ENCODE measurements at places on chromosomes 3 and 15.

GRCh38 chr3:129536804-129537203 lies 6.2 kb upstream of the H1-8 start:
- no peak for DNase-seq

DNA sequence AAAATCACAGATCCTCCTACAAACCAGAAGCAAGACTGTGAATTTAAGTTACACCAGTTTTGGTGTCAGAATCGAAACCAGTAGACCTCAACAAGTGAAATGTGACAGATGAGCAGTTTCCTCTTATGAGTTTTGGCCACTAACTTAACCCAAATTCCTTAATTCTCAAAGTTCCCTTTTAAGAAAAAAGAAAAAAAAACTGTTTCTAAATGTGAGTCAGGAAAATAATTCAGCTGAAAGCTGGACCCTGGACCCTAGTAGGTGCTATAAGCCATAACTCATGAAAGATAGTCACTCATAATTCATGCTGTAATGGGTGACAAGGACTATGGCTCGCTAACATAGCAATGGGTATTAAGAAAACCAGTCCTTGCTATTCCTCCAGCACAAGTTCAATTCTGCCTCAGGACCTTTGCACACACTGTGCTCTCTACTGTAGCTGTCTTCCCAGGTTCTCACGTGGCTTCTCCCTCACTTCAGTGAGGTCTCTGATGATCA lies 9.0 kb upstream of the THRB start:
- no peak for DNase-seq

DNA sequence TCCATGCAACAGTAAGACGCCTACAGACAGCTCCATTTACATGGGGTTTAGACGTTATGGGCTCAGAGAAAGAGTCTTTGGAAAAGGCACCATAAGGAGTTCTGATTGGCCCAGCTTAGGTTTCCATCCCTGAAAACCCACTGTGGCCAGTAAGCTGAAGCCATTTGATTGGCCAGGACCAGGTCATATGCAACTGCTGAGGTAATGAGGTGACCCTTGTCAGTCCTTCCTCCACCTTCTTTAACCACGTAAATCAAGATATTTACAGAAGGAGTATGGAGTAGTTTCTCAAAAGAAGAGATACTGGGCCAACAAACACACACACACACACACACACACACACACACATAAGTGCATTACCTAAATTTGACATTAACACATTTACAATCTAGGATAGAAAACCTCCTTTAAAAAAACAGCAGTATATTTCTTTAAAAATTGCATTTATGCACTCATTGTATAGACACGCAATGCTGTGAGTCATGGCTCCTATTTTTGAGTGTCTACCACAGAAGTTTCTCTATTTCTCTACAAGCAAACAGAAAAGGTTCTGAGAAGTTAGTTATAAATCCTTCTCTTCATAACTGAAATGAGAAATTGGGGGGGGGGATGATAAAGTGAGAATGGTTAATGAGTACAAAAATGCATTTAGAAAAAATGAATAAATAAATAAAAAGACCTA lies 16.3 kb upstream of the MB21D2 start:
- DNase-seq, result no peak

DNA sequence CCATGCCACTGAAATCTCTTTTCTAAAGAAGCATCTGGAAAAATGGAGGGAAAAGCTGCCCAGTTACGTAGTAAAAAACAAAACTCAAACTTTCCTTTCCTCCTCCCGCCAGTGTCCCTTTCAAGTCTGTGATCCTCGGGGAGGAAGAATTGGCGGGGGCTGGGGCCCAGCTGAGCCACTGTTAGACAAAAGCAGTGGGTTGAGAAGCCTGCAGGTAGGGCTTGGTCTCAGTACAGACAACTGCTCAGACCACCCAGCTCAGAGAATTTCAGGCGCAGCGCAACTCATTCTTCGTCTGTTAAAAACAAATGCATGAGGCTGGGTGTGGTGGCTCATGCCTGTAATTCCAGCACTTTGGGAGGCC lies 117.1 kb downstream of the MYLK start:
- DNase-seq, result no peak

GRCh38 chr3:192916371-192917027 lies 1.2 kb downstream of the MB21D2 start:
- peak; percentile 82 for DNase-seq

GRCh38 chr3:19116239-19116638 lies 32.1 kb upstream of the KCNH8 start:
- DNase-seq, result no peak

DNA sequence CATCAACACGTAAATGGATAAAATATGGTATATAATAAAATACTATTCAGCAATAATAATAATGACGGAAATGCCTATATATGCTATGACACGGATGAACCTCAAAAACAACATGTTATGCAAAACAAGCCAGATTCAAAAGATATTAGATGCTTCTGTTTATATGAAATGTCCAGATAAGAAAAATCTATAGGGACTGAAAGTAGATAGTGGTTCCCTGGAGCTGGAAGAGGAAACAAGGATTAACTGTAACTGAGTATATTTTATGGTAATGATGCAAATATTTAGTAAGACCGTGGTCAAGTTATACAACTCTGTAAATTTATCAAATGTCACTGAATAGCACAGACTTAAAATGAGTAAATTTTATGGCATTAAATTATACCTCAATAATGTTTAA lies 25.8 kb upstream of the WDR49 start:
- no peak for DNase-seq

GRCh38 chr15:78085928-78086327 lies 6.4 kb upstream of the SH2D7 start:
- DNase-seq, result no peak

DNA sequence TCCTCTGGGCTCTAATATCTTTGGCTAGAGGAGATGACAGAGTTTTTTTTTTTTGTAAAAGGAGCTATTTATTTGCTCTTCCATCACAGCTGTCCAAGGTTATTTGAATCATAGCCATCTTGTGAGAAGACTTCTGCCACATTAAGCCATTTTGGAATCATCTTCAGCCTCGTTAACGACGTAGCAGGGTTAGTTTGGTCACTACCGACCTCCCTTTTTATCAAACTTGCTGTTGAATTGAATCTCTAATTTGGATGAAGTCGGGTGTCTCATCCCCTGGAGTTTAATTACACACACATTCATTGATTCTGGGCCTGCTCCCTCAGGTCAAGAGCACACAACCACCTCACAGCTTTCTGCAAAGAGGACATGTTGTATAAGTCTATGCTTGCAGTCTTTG lies 238.7 kb downstream of the CPNE4 start:
- no peak for DNase-seq

- no peak for DNase-seq
Measured at GRCh38 chr3:194095464-194095863, 40.5 kb upstream of the HES1 start.

DNA sequence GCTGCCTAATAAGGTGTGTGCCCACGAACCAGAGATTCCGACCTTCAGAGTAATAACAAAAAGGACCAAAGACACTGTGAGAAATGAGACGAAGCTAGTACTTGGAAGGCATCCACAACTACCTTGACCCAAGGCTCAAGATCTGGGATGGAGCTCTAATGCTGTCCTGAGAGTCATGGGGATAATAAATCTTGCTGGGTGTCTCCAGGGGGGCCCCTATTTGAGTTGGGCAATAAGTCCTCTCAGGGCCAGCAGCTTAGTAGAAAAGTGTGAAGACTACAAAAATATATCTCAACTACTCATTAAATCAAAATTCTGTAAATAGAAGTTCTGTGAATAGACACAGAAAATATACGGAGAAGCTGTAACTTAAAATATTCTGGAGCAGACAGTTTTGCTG lies 2.9 kb upstream of the NDN start:
- no peak for DNase-seq

DNA sequence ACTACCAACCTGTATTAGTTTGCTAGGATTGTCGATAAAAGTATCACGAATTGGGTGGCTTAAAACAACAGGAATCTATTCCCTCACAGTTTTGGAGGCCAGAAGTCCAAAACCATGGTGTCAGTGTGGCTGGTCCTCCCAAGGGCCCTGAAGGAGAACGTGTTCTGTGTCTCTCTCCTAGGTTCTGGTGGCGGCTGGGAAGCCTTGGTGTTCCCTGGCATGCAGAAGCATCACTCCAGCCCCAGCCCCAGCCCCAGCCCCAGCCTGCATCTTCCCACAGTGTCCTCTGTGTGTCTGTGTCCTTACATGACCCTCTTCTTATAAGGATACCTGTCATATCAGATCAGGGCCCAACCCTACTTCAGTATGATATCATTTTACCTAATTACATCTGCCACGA lies 272.5 kb upstream of the LYSMD4 start:
- no peak for DNase-seq

- DNase-seq, result no peak
Measured at GRCh38 chr3:90221900-90222299, 1114.5 kb downstream of the EPHA3 start.

DNA sequence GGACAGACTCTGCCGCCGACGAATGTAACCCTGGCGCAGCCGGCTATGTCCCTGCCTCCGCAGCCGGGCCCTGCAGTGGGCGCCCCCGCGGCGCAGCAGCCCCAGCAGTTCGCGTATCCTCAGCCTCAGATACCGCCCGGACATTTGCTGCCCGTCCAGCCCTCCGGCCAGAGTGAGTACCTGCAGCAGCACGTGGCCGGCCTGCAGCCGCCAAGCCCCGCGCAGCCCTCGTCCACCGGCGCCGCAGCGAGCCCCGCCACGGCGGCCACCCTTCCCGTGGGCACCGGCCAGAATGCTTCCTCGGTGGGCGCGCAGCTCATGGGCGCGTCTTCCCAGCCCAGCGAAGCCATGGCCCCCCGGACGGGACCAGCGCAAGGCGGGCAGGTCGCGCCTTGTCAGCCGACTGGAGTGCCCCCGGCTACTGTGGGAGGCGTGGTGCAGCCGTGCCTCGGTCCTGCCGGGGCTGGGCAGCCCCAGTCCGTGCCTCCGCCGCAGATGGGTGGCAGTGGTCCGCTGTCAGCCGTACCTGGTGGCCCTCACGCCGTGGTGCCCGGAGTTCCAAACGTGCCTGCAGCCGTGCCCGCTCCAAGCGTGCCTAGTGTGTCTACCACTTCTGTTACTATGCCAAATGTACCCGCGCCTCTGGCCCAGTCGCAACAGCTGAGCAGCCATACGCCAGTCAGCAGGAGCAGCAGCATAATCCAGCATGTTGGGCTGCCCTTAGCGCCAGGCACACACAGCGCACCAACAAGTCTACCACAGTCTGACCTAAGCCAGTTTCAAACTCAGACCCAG lies 2.4 kb downstream of the TSC22D2 start:
- peak; percentile 79 for DNase-seq

GRCh38 chr3:55147856-55148720 lies 220.2 kb upstream of the LRTM1 start:
- no peak for DNase-seq

DNA sequence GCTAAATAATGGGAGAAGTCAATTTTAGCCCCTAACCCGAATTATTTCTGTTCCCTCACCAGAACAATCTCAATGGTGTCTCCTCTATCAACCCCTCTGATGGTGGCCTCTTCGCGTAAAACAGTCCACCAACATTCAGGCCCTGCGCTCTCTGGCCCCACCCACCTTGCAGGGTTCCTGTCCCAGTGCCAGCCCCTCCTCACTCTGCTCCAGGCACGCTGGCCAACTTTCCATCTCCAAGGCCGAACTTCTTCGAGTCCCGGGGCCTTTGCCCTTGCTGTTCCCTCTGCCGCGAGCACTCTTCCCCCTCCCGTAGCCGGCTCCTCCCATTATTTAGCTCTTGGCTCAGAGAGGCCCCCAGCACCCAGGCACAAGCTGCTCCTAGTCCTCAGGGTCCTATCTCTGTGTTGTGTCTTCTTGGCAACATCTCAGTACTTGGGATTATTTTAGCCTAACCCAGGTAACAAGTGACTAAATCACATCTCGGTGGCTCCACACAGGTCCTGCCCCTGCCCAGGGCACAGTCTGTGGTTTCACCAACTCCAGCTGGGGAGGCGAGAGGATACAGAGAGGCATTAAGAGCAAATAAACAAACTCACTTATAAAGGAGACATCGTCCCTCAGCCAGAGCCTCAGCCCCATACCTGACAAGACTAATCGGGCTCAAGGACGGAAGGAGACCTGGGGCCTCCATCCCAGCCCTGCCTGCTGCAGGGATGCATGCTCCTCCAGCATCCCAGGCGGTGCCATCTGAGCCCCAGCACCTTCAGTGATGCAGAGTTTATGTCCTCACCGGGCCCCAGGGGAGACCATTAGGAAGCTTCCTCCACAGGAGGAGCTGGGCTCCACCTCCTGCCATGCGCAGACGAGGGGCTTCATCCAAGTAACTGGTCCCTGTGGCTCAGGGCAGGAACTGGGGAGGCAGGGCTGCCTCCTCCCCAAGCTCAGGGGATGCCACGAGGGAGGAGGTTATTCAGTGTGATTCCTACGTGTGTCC lies 19.7 kb upstream of the IQSEC1 start:
- DNase-seq, result no peak

- DNase-seq, result no peak
Measured at GRCh38 chr15:86231864-86232721, 152.4 kb downstream of the AGBL1 start.

- no peak for DNase-seq
Measured at GRCh38 chr3:63228677-63229076, 49.4 kb upstream of the SYNPR start.

DNA sequence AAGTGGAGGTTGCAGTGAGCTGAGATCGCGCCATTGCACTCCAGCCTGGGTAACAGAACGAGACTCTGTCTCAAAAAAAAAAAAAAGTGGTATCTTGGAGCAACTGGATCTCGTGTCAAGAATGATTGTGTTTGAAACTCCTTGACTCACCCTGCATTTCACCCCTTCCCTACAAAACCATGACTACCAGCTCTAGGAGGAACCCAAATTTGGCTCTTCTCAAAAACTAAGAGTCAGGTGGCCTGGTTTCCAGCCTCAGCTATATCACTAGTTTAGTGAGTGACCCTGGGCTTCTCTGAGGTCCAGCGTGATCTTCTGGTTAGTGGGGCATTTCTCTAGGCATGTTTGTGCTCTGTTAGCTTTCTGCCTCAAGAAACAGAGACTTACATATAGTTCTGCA lies 222.1 kb downstream of the FAM43A start:
- no peak for DNase-seq

DNA sequence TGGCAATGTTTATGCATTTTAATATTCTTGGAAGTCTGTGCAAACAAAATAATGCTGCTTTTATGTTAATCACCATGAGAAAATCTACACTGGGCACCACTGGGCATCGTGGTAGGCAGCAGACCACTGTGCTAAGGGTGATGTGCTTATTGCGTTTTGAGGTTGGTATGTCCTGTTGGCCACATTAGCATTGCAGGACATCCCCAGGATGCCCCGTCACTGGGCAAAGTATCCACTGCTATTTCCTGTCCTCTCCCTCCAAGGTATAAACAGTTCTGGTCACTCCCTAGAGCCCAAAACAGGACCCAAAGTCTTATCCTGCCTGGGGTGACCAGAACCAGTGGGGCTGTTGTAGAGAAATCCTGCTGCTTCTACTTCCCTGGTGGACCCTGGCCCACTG lies 284.2 kb upstream of the ROPN1 start:
- no peak for DNase-seq

DNA sequence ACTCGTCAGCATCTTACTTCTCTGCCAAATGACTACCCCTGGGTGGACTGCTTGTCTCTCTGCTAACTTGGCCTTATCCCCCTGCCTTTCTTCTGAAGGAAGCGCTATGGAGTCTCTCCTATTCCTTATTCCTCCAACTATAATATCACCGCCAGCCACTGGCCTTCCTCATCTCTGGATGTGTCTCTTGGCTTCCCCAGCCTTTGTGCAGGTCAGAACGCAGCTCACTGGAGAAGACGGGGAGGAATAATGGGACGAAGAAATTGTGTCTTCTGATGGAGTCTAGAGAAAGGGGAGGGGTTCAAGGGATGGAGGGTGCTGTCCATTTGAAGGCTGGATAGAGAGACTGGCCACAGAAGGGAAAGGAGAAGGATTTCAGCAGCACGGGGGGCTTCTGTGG lies 16.9 kb downstream of the ITGA11 start:
- no peak for DNase-seq
